ENCODE measurements at places on chromosomes 1 and 21.

DNA sequence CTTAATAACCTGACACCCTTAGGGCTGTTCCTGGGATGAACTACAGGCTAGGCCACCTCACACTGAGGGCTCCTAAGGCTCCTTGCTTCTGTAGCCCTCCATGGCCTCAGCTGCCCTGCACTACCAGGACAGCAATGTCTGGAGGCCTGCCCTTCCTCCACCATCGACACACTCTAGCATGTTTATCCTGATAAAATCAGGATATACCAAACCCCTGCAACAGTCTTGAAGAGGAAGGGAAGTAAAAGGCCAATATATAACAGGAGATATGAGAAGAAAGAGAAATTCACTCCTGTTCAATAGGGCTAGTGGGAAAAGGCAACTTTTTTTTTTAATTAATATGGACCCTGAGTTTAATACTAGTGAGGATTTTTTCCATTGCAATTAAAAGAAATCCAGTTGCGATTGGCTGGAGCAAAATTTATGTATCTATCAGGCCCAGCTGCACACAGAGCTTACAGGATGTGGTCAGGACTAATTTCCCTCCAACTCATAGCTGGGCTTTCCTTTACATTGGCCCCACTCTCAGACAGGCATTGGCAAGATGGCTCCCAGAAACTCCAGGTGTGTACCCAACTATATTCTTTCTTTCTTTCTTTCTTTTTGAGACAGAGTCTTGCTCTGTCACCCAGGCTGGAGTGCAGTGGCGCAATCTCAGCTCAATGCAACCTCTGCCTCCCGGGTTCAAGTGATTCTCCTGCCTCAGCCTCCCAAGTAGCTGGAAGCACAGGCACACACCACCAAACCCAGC, 13.5 kb upstream of the ATP2B4 start:
- no peak for DNase-seq

- no peak for DNase-seq
These were observed 27.2 kb downstream of the IRF2BP2 start for GRCh38 chr1:234582681-234583301.

DNA sequence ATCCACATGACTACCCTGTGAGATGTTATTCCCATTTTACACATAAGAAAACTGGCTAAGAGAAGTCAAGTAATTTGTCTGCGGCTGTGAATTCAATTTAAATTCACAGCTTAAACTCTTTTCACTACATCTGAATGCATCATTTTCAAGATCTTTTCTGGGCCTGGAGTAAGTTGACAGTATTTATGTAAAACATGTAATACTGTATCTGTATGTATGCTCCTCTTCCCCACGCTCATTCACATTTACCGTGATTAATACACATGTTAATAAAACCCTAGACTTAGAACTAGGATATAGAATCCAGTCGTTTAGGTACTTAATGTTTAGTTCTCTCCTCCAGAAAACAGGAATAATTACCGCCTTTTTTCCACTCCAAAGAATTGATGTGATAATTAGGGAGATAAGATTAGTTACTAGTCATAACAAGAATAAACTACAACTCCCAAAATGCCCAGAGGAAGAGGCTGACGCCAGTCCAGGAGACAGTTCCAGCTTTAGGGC, 442 bp upstream of the PPP1R12B start:
- DNase-seq = no peak

DNA sequence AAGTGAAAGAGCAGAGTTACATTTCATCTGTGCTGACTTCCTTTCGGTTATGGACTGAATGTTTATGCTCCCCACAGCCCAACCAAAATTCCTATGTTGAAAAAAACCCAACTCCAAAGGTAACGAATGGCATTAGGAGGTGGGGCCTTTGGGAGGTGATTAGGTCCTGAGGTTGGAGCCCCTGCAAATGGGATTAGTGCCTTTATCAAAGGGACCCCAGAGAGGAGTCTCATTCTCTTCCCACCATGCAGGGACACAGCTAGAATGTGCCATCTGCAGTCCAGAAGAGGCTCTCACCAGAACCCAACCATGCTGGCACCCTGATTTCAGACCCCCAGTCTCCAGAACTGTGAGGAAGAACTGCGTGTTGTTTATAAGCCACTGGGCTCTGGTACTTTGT, 199.3 kb downstream of the TOMM20 start:
- no peak for DNase-seq

DNA sequence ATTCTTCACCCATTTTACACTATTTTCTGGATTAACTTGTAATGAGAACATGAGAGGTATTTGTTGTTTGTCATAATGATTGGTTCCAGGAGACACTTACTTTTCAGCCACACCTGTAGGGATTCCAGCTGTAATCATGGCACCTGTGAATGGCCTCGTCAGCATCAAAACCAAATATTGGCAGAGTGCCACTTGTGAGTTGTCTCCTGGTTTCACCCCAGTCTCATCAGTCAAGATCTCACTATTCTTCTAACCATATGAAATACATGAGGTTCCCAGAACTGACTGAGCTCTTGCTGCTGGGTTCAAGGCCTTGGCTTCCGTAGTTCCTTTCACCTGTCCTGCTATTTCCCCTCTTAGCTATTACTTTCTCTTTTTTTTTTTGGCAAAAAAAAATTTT, 246.6 kb upstream of the ADGRL2 start:
- DNase-seq = no peak

DNA sequence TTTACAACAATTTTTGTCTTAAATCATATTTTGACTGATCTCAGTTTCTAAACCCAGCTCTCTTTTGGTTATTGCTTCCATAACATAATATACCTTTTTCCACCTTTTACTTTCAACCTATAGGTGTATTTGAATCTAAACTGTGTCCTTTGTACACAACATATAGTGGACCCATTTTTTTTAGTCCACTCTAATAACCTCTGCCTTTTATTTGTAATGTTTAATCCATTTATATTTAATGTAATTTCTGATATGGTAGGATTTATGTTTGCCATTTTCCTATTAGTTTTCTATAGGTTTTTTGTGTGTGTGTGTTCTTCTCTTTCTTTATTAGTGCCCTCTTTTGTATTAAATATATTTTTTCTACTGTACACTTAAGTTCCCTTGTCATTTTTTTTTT, 22.4 kb upstream of the SLAMF1 start:
- DNase-seq = no peak

DNA sequence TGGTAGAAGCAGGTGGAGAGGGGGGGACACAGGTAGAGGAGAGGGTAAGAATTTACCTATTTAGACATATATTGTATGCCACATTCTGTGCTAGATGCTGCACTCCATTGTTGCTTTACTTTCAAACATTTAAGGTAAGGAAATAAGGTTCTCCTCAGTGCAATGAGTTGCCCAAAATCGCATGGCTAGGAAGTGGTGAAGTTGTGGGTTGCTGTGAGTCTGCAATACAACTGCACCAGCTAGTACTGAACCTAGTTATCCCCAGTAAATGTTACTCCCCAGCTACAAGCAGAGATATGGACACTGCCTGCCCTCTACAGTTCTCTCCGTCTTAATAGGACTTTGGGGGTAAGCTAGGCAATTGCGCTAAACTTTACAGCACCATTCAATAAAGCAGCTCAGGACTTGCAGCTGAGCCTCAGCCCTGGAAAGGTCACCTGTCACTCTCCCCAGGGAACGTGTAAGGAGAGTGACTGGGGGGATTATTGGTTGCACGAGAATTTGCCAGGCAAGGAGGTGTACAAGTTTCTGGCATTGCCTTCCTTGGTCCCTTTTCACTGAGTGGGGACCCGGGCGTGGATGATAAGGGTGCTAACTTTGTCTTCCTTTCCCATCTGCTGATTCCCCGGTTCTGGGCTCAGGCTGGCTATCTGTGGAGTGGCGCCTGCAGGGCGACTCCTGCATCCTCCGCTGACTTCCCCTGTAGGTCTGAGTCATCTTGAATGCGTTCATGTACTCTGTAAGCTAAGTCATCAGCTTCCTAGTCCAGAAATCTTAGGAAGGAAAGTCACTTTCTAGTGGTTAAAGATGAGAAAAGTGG, 71.3 kb upstream of the CNTN2 start:
- DNase-seq = no peak

DNA sequence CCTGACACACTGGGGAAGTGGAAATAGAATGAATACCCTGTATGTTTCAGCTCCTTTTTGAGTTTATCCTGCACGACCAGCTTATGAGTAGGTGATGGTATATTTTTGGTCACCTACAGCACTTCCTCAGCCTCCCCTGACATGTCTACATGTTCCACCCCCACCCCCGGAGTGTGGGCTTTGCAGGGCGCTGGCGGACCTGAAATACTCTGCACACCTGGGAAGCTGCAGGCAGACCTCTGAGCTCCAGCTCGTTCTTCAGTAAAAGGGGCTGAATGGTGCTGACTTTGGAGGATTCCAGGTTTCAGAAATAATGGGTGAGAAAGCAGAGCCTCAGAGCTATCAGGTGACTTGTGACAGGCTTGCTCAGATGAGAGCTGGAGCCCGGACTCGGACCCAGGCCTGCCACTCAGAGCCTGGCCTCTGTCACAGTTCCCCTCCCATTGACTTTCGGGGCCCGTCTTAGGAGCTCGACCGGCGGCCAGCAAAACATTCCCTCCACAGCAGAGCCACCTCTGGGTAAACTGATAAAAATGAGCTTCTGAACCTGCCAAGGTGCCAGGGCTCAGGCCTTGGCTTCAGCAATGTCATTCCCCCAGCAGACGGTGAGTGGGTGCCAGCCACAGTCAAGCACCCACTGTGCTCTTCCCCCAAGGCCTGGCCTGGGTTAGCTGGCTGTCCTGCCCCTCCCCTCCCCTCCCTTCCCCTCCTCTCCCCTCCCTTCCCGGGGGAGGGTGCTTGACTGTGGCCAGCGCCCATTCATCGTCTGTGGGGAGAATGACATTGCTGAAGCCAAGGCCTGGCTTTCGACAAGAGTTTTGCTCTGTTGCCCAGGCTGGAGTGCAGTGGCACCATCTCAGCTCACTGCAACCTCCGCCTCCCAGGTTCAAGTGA, 30.1 kb downstream of the DOP1B start:
- no peak for DNase-seq

DNA sequence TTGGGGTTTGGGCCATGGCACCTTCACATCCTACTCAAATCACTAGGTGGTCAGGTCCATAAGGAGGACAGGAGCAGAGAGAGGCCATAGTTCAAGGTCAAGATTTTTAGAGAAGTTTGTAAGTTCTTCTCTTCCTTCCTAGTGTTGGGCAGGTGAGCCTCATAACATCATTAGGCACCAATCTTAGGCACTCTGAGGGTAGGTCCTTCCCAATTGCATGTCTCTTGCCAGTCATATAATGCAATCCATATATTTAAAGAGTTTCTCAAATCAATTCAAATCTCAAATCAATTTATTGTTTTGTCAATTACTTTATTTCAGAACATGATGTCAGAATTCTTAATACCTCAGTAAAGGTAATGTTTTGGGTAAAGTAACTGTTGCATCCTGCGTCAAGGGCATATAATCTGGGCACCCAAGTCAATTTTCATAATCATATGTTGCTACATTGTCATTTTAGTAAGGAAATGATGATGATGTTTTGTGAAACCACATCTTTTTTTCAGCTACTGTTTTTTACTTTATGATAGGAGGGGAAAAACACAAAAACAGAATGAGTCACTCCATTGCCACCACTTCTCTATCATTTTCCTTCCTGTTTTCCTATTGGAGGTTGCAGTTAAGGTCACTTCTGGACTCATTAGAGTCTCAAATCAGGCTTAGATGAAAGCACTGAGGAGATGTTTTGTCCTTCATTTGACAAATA, 122.7 kb downstream of the UCHL5 start:
- DNase-seq = no peak

DNA sequence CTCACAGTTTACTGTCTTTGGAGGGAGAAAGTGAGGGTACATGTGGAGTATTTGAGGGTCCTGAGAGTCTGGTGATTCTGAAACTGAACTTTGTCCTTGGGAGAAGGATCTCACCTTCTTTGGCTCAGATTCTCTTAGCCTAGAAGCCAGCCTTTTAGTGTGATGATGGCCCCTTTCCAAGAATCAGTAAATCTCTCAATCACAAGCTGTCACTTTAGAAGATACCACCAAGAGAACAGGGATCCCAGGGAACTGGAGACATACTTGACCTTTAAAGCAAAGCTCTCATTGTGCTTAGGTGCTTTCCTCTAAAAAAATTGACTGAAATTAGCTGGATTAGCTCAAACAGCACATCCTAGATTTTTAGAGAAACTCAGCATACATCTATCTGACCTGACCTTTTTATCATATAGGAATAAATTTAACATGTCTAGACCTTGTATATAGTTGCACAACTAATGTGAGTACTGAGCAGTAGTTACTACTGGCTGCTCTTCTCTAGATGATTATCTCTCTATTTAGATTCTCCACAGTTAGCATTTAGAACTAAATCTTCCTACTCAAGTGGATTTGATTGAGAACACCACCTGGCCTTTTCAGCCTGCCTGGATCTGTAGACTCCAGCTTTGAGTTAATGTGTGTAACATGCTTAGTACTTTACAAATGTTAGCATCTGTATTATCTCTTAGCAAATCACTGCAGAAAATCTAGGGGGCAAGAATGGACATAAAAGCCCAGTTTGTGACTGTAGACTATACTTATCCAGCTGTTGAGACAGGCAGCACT, 157.7 kb downstream of the MAST2 start:
- DNase-seq = no peak

GRCh38 chr1:170729225-170730002, 65.5 kb downstream of the PRRX1 start:
- no peak for DNase-seq

DNA sequence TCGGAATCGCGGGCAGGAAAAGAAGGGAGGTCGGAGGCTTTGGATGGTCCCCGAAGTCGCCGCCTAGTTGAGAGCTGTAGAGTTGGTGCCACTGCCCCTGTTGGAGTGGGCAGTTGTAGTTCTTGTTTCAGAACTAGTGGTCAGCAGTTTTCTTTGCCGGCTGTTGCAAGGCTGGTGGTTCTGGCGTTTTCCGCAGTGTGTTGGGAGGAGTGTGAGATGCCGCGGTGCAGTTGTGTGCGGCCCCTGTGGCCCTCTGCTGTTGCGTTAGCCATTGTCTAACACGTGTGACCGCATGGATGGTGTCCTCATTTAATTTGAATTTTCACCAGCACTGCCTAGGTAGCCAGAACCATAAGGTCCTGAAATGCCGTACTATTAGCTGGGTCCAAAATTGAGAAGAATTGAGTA, 1.4 kb downstream of the ARF1 start:
- DNase-seq = no peak

GRCh38 chr1:7267493-7267892, 482.2 kb downstream of the CAMTA1 start:
- DNase-seq = no peak

DNA sequence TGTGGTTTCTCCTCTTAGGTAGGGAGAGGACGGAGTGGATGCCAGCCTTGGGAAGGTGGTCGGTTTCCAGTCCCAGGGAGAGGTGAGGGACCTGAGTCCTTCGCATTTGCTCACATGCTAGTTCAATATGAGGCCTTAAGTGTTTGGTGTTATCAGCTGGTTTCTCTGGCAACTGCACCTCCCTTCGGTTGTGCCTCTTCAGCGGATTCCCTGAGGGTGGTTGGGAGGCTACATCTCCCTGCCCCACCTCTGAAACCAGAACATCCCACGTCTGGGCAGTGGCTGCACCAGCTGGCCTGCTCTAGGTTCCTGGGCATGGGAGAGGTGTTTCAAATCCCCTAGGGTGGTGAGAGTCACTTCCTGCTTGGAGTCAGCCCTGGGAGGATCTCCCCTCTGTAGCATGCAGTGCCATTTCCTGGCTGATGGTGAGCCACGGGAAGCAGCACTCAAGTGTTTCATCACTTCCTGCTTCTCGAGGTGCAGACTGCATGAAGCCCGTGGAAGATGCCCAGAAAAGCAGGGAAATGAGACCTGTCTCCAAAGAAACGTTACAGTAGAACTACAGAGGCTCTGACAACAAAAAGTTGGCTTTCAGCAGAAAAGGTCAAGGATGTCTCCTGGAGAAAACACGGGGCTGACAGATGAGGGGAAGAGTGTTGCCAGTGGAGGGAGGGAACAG, 4.5 kb downstream of the TMEM125 start:
- DNase-seq = no peak

GRCh38 chr1:205109269-205109668, 12.5 kb downstream of the RBBP5 start:
- DNase-seq = no peak
